Head of caudate nucleus (tissue), 42 donors: ENCODE measurements at places on chromosomes 5 and 9.

DNA sequence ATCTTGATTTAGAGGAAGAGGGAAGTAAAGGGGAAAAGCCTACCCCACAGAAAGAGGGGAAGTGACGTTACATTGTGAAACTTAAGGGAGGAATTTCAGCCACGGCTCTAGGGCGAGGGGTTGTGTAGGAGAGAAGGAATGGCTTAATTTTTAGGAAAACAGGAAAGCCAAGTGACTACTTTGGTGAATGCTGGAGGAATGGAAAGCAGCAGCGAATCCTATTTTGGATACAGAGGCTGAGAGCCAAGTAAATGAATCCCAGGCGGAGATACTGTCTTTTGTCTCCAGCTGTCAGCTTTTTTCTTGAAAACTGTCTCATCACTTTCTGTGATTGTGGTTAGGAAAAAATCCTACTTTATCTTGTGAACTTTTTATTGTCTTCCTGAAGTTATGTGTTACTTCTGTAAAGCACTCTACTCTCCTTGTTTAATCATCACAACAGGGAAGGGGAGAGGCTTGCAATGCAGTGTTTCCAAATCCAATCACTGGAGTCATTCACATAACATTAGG lies 188.4 kb downstream of the TSSK1B start:
- no peak for DNase-seq

GRCh38 chr5:32346869-32347268 lies 34.1 kb upstream of the MTMR12 start:
- DNase-seq = no peak

DNA sequence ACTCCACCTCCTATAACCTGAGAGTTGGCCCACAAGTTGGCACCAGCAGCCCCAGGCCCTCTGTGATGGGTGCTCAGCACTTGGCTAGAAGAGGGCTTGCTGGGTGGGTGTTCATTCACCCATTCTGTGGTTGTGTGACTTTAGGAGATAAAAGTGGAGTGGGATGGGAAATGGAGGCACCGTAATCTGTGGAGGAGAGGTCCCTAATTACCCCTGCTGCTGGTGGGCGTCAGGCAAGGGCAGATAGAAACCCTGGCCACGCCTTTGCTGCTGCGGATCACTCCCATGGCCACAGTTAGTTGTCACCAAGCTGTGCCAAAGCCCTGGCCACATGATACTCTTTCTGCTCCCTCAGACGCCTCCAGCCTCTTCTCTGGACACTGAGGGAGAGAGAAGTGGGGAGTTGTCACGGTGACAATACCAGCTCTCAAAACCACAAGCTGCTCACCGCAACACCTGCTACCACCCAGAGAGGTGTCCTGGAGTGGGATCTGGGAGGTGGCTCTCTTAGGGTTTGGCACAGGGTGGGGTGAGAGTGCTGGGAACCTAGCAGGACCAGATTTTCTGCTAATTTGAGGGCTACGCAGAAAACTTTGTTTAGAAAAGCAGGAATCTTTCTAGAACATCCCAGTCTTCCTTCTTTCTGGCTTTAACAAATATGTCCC lies 12.0 kb upstream of the NEUROG1 start:
- DNase-seq = no peak

GRCh38 chr5:81422671-81423070 lies 28.7 kb upstream of the ACOT12 start:
- no peak for DNase-seq

DNA sequence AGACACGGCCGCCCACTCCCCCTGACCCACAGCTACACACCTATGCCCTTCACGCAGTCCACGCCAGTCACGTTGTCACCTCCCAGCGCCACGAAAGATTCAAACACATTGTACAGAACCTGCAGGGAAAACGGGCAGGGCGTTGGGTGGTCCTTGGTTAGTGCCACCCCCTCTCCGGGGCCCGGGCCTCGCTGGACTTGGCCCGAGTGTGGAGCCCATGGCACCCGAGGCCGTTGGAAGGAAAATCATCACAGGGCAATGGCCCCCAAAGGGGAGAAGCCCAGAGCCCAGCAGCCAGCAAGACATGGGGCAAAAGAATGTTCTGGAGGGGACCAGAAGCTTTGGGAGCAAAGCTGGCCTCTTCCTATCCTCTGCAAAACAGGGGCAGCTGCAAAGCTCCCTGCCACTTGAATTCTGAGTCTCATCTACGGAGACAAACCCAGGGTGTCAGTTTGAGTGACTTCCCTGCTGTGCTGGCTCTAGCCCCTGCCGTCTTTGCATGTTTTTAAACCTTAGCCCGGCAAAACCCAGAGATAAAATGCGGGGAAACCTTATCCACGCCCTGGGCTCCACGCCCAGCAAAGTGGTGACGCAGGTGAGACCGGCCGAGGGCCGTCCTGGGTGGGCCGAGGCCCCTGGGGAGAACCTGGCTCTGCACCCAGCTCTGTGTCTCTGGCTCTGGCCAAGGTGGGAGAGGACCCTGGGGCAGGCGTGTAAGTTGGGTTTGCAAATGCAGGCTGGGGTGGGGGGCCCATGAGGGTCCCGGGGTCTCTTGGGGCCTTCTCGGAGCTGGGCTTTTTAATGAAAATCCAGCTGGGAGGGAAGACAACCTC lies 38.9 kb downstream of the SLC9A3 start:
- DNase-seq = no peak

- DNase-seq = no peak
Observed at GRCh38 chr9:4984171-4984620, 876 bp upstream of the JAK2 start.

DNA sequence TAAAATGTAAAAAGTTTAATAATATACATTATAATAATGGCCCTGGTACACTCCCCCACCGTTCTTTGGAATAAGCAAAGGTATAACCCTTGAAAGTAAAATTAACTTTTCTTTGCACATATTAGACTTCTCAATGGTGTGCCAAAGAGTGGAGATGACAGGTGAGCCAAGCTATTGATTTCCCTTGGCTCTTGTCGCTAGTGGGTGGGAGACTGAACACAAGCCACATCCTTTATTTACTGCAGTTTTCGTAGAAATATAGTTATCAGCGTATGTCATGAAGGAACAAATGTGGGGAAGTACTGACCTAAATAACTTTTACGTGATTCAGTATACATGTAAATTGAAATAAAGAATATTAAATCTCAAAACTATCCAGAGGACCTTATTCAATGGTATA lies 549.3 kb downstream of the RAB3C start:
- no peak for DNase-seq

GRCh38 chr5:98321361-98321760 lies 452.1 kb upstream of the RGMB start:
- no peak for DNase-seq

DNA sequence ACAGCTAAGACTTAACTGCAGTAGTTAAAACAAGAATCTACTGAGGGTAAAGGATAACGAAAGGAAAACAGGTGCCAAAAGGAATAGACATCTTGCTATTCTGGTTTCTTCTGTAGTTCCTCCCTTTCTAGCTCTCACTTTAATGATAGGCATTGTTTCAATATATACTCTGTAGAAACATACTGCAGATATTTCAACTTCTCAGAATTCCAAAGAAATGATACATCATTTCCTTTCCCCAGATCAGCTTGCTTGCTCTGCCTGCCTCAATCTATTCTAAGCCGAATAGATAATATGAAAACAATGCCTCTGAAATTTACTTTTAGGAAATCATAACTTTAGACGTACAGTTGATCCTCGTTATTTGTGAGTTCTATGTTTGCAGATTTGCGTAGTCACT lies 46.3 kb downstream of the ACO1 start:
- no peak for DNase-seq

- no peak for DNase-seq
Observed at GRCh38 chr9:110328763-110329162, 8.9 kb downstream of the TXNDC8 start.

GRCh38 chr5:134435560-134435959 lies 23.9 kb upstream of the CDKN2AIPNL start:
- DNase-seq = no peak

DNA sequence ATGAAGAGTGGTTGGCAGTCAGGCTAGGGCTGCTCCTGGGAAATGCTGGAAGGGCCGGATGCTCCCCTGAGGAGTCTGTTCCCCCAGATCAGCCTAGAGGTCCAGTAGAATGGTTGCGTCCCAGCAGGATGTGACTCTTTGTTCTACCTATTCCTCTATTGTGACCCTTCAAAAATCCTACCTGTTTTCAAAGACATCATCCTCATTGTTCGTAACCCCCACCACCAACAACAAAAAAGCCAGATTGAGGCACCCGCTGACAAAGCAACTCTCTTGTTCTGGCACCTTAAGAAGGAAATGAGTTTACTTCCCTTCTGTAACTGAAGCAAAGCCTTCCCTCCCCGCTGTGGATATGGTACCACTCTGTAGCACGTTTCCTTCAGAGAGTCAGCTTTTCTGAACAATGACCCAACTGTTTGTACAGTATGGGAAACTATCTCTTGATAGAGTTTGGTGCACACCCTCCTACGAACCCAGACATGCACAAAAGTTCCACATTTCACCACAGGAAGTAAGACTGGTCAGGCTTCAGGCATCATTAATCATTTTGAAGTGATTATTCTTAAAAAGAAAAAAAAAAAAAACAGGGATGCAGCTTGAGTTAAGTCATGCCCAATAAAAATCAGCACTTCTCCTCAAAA lies 207.2 kb downstream of the ENC1 start:
- no peak for DNase-seq

- no peak for DNase-seq
Observed at GRCh38 chr5:180832638-180833068, 28.4 kb downstream of the ZFP62 start.

- no peak for DNase-seq
Observed at GRCh38 chr5:56674441-56674840, 140.9 kb upstream of the MAP3K1 start.

- DNase-seq = no peak
Observed at GRCh38 chr5:173463207-173463606, 135.0 kb upstream of the STC2 start.

GRCh38 chr9:6664204-6664680 lies 18.7 kb upstream of the GLDC start:
- no peak for DNase-seq

DNA sequence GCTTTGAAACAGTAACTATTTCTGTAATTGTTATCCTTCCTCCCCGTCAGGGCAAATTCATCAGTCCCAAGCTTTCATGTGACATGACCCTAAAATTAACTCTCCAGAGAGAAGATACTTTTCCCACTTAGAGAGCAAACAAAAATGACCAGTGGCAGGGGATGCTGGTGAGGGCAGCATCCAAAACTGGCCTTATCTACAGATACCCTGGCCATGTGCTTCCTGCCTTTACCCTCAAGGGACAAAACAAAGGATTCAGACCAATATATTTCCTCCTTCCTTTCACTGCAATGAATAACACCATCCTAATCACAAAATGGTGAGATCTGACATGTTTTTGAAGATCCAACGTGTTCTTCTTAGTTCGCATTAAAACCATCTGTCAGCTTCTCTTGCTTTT lies 267.2 kb downstream of the MAN2A1 start:
- no peak for DNase-seq

DNA sequence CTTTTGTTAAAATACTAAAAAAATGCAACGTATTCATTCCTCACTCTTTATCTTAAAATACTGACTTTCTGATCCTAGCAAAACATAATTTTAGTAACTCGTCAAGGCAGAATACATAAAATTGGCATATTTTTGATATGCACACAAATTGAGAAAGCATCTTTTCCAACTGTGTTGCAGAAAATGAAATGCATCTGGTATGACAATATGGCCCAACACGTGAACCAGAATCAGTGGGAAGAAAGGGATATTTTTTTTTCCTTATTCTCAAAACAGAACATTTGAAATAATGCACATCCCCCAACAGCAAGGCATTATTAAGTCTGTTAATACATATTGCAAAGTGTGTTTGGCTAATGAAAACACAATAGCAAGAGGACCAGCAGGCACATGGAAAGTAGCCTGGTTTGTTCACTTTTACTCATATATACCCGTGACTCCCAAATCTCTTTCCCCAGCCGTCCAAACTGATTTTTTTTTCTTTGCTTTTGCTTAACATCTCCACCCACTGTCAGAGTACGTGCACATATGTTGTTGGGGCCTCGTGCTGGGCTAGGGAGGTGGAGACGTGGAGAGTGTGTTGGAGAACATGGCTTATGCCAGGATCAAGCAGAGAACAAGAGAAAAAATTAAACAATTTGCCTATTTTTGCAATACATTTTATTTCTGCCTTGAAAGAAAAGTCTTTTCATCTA lies 4.3 kb downstream of the MCTP1 start:
- DNase-seq = no peak

- peak; percentile 72 for DNase-seq
Observed at GRCh38 chr5:7856855-7857254, 5.9 kb upstream of the CFAP90 start.

DNA sequence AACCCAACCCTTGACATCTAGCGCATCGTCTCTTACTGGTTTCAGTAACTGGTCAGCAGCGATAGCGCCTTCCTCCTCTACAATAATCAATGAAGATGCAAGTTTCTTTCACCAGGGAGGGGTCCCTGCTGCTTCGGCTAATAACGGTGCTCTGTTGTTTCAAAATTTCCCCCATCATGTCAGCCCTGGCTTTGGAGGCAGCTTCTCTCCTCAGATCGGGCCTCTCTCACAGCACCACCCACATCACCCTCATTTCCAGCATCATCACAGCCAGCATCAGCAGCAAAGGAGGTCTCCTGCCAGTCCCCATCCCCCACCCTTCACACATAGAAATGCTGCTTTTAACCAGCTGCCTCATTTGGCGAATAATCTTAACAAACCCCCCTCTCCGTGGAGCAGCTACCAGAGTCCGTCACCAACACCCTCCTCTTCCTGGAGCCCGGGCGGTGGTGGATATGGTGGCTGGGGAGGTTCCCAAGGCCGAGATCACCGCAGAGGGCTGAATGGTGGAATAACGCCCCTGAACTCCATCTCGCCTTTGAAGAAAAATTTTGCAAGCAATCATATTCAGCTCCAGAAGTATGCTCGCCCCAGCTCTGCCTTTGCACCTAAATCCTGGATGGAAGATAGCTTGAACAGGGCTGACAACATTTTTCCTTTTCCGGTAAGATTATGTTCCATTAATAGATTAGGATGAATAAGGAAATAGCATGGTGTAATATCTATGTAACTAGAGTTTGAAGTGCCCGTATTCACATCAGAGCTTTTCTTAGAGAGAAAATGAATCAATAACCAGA lies 2.2 kb downstream of the CPEB4 start:
- DNase-seq = peak; percentile 54

GRCh38 chr5:150022158-150022531 lies 21.6 kb downstream of the HMGXB3 start:
- no peak for DNase-seq

DNA sequence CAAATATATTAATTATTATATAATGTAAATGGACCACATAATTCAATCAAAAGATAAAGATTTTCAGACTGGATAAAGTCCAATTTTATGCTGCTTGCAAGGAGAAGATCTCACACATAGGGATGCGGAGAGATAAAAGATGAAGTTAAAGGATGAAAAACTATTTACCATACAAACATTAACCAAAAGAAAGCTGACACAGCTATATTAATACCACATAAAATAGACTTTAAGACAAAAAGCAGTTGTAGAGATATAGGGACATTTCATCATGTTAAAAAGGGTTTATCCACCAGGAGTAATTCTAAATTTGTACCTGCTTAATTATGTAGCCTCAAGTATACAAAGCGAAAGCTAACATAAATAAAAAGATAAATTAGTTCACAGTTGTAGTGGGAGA lies 15.2 kb upstream of the NSG2 start:
- no peak for DNase-seq

GRCh38 chr9:77019926-77020412 lies 514 bp downstream of the FOXB2 start:
- no peak for DNase-seq
